ENCODE measurements at places on chromosomes 3 and 15.

- DNase-seq = no peak
Measured at GRCh38 chr3:11698326-11699082, 54.8 kb upstream of the VGLL4 start.

DNA sequence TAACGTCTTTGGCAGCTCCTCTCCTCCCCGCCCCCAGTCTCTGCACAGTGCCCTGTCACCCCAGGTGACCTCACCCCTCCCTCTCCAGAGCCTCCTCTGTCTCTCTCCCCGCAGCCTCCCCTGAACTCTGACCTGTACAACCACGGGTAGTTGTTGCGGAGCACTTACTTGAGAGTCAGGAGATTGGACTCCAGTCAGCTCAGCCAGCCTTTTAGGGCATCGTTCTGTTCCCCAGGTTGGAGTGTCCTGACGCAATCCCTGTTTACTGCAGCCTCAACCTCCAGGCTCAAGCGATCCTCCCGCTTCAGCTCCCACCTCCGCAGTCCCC lies 177.7 kb downstream of the UACA start:
- no peak for DNase-seq

DNA sequence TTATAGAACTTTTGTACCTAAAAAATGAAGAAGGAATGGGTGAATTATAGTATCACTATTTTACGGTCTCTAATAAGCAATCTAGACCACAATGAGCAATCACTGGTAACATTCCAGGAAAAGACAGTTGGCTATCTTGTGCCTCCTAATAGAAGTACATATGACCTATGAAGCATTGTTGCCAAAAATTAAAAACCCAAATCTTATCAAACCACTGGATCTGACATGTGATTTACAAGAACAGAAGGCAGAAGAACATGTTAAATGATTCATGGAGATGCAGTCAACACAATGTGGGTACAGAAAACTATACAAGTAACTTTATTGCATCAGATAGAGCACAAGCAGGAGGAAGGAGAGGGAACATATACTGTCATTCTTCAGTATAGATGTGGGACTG lies 14.5 kb upstream of the HYKK start:
- DNase-seq = no peak

DNA sequence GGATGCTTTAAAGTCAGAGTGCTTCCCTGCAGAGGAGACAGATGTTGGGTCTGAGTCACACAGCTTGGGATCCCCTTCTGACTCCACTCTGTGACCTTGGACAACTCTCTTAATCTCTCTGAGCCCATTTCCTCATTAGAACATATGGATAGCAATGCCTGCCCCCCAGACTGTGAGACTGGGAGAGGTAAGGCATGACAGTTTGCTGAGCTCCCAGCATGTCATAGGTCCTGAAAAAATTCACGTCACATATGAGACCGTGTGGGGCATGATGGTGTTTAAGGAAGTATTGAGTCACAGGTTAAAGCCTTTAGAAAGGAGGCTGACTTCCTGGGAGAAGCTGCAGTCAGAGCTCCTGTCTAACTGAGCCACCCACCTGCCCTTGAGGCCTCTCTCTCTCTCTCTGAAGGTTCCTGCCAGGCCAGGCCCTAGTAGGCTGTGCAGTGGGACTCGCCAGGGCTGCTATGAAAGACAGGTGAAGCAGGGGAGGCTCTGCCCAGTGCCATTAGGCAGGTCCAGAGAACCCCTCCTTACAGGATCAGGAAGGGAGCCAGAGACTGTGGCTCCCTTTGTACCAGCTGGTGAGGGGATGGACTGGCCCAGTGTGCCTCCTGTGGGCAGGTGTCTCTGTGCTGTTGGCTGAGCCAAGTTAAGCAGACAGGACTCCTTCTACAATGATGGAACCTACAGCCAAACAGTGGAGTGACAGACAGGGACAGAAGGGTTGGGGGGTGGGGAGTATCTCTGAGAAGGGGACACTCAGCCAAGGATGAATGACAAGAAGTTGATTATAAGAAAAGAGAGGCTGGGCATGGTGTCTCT lies 19.5 kb upstream of the DOCK3 start:
- DNase-seq = no peak

DNA sequence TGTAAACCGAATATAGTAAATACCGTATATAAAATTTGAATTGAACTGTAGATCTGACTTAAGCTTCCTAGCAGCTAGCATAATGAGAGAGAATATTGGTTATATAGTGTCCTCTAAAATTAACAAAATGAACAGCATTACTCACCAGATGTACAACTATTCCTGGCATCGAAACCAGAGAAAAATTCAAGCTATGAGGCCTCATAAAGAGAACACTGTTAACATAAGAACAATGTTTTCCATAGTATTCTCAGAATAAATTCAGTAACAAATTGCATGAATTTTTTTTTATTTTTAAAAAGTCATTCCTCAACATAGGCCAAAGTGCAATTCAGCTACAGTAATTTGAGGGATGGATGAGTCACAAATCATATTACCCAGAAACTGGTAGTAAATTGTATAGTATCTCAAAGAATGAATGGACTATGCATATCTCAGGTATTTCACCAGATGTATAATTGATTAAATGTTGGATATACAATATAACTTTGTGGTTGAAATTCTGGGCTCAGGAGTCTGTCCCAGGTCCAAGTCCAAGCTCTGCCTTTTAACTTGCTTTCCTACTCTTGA lies 5.0 kb downstream of the TMEM207 start:
- DNase-seq = no peak

GRCh38 chr15:67405208-67406191 lies 115.4 kb upstream of the C15orf61 start:
- DNase-seq = no peak

- no peak for DNase-seq
Measured at GRCh38 chr15:45268135-45268534, 16.1 kb downstream of the SLC28A2 start.

DNA sequence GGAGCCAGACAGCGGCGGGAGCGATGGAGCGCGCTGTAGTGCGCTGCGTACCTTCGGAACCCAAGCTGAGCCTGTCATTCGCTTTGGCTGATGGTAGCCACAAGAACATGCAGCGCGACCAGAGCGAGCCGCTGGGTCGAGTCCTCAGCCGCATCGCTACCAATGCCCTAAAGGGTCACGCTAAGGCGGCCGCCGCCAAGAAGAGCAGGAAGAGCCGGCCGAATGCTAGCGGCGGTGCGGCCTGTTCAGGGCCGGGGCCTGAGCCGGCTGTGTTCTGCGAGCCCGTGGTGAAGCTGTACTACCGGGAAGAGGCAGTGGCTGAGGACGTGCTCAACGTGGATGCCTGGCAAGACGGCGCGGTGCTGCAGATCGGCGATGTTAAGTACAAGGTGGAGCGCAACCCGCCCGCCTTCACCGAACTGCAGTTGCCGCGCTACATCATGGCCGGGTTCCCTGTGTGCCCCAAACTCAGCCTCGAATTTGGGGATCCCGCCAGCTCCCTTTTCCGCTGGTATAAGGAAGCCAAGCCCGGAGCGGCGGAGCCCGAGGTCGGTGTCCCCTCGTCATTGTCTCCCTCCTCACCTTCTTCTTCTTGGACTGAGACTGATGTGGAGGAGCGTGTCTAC lies 498 bp downstream of the PDE12 start:
- no peak for DNase-seq

DNA sequence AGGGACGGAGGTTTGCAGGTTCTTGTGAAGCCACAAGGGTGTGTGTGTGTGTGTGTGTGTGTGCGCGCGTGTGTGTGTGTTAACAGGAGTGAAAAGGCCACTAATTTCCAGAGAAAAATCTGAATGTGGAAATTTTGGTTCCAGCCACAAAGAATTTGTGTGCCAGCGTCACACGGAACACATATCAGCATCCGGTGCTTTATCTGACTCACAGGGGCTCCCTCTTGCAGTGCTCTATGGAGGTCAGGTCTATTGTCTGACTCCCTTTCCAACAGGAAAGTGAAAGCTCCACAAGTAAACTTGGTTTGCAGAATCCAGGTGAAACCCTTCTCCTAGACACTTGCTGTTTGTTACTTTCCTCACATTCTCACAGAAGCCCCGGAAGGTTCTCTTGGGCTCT lies 6.2 kb downstream of the CLDN11 start:
- DNase-seq = no peak

DNA sequence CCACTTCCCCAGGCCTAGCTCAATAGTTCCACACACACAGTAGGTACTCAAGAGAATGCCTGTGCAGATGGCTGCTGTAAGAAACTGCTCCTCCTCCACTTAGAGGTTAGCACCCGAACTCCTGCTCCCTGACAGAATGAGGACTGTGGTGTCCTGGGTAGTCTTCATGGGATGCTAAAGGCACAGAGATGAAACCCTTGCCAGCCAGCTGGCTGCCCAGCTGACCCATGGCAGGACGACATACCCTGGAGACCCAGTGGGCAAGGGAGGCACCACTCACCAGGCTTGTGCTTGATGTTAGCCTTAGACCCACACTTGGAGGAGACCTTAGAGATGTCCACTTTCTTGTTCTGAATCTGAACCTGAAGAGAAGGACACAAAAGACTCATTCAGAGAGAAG lies 54.2 kb downstream of the DHX30 start:
- no peak for DNase-seq

DNA sequence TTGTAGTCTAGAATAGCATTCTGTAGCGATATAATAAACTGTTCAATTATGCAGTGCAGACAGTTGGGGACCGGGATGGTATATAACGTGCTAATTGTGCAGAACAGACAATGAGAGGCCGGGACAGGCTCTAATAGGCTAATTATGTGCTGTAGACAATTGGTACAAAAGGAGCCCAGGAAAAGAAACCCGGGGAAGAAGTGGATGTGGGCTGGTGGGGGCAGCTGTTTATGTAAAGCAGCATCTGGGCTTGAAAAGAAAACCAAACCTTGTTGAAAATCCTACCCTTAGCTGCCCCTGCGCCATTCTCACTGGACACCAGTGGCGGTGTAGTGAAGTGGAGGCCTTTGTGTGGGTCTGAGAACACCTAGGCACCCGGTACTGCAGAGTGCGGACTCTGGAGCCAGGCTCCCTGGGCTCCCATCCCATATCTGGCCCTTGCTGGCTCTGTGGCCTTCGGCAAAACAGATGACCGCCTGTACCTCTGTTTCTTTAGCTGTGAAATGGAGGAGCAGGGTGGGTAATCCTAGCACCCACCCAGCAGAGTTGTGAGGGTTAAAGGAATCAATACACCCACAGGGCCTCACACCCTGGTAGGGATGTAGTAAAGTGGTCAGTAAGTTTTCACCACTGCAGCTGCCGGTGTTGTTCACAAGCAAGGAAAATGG lies 51.5 kb downstream of the CMTM6 start:
- no peak for DNase-seq

DNA sequence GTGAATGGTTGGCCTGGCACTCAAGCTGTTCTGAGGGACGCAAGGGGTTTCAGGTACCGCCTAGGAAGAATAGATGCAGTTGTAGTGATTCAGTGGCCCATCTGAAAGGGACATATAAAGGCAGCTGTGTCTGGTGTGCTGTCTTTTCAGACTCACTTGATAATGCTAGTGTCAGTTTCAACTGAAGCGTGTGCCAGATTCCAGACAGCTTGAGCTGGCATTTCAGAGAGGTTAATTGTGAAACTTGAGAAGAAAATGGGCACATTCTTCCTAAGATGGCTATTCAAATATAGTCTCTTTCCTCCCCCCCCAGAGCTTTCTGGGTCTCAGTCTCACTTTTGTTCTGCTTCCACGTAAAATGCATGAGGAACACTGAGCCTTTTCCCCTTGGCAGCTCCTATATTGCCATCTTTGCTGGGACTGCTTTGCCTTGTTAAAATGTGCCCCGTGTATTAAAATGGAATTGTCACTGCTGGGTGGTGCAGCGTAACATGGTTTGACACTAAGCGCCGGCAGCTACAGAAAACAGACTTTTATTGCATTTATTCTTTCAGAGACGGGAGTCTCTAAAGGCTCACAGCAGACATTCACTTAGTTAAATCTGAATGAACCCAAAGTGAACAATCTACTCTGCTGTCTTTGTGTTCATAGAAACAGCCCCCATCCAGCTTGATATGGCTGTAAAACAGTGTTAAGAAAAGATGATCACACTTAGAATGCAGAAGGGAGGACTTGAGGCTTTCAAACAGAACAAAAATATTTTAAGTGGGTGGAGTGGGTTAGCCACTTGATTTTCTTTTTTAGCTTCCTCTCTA lies 478.7 kb downstream of the RBMS3 start:
- no peak for DNase-seq

DNA sequence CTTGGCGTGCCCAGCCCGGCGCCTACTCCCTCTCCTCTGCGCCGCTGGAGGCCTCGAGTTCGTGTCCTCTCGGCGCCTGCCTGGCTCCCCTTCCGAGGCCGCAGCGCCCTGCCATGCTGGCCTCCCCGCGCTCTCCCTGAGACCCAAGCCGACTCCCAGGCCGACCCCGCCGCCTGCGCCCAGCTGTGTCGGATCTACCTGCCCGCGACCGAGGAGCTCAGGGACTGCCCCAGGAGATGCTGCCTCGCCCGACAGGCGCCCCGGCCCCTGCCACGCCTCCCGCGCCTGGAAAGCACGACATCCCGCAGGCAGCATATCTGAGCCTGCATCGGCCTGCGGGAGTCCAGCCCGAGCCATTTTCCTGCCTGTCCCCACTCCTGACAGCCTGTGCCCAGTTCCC lies 16.1 kb downstream of the PAQR9 start:
- no peak for DNase-seq

- no peak for DNase-seq
Measured at GRCh38 chr3:124776856-124777255, 46.6 kb downstream of the UMPS start.

- no peak for DNase-seq
Measured at GRCh38 chr15:59407946-59408345, 30.0 kb upstream of the FAM81A start.

- no peak for DNase-seq
Measured at GRCh38 chr15:66747886-66748707, 46.1 kb downstream of the SMAD6 start.

DNA sequence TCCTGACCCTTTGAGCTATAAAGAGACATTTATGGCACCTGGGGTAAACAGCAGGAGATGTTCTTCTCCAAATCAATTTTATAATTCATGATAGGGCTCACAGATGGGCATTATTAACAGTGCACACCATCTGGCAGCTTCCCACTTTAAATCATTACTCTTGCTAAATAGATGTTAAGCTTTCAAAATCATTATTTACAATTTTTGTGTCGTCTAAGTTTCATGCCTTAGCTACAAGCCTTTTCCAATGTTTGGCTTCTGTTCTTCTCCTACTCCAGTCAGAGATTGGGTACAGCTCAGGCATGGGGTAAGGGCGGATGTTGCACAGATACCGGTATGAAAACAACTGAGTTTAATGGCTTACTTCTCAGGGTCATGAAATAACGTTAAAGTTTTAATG lies 120.9 kb upstream of the PFN2 start:
- no peak for DNase-seq

GRCh38 chr3:193896419-193896818 lies 239.5 kb upstream of the HES1 start:
- DNase-seq = no peak

DNA sequence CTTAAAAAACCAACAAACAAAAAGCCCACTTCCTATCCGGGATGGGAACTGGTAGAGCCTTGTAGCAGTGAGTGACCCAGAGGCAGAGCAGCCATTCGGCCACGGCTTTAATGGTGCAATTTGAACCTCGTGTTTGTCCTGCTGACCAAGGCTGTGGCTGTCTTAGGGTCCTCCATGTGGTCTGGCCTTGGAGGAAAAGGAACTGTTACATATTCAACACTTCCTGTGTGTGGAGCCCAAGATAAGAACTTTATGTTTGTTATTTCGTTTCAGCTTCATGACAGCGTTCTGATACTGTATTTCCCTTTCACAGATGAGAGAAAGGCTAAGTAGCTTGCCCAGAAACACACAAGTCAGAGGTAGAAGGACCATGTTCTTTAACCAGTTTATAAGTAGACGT lies 269.8 kb downstream of the SV2B start:
- DNase-seq = no peak

GRCh38 chr3:178709051-178709450 lies 172.8 kb downstream of the KCNMB2 start:
- DNase-seq = no peak

Data from stimulated activated CD8-positive, alpha-beta memory T cell treated with anti-CD3 and anti-CD28 coated beads, Interleukin-4, amount 100 ng/mL, for 4 hours (primary cell).